DND-41 (cell line): ENCODE measurements at places on chromosomes 6 and 20.

GRCh38 chr20:51171141-51171540, 148.2 kb upstream of the KCNG1 start:
- no peaks in the 10 kb centered on the region for H3K36me3 ChIP-seq
- H3K27ac ChIP-seq = no peak overlapping the region
- DNase-seq = no peak
- peaks cover 7% of the 10 kb centered on the region for H3K27me3 ChIP-seq
- H3K4me1 ChIP-seq = no peaks in the 10 kb centered on the region

DNA sequence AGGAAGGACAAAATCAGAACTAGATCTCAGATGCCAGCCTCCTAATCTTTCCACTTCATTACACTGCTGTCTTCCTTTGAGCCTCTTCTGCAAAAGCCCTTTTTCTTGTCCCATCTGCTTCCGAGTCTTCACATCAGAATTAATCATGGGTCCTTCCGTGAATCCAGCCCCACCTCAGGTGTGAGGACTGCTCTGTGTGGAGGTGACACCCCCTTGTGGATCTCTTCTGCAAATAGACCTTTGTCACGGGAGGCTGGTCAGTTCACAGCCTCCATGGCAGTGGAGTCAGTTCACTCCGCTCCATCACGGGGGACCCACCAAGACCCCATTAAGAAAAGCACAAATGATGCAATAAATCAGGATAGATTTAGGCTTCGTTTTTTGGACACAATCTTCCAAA, 171.1 kb downstream of the ADAT2 start:
- H3K27ac ChIP-seq = no peak overlapping the region
- H3K36me3 ChIP-seq = no peaks in the 10 kb centered on the region
- no peak overlapping the region for H3K4me3 ChIP-seq

GRCh38 chr6:2173203-2173961, 72.0 kb downstream of the GMDS start:
- H3K4me3 ChIP-seq = no peak overlapping the region
- no peaks in the 10 kb centered on the region for H3K36me3 ChIP-seq
- H3K4me1 ChIP-seq = no peaks in the 10 kb centered on the region
- H3K27me3 ChIP-seq = no peaks in the 10 kb centered on the region
- no peak for DNase-seq

DNA sequence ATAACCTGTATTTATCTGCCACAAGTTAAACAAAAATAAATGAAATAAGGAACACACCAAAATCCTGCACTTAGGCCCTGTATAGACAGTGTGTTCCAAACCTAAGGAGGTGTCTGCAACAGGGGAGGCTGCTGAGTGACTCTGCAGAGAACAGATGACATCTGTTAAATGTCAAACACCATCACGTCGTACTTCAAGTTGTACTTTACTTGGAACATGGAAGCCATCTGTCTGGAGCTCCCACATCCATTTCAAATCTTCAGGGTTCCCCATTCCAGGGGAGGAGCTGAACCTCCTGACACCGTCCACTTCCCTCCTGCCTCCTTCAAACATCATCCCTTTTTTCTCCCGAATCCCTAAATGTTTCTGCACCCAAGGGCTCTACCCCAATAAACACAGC, 1.8 kb upstream of the MAP7 start:
- peaks cover 4% of the 10 kb centered on the region for H3K27me3 ChIP-seq
- H3K27ac ChIP-seq = no peak overlapping the region
- H3K36me3 ChIP-seq = no peaks in the 10 kb centered on the region
- no peak for DNase-seq

- no peak overlapping the region for H3K27ac ChIP-seq
- DNase-seq = no peak
- peaks cover 25% of the 10 kb centered on the region for H3K27me3 ChIP-seq
- no peak overlapping the region for H3K4me3 ChIP-seq
- peaks cover 8% of the 10 kb centered on the region for H3K4me1 ChIP-seq
Observed at GRCh38 chr6:160987265-160987664, 4.3 kb upstream of the MAP3K4 start.

- H3K36me3 ChIP-seq = no peaks in the 10 kb centered on the region
- H3K4me3 ChIP-seq = no peak overlapping the region
- H3K27me3 ChIP-seq = no peaks in the 10 kb centered on the region
- no peaks in the 10 kb centered on the region for H3K4me1 ChIP-seq
Observed at GRCh38 chr6:140382355-140382754, 1007.9 kb upstream of the CITED2 start.

DNA sequence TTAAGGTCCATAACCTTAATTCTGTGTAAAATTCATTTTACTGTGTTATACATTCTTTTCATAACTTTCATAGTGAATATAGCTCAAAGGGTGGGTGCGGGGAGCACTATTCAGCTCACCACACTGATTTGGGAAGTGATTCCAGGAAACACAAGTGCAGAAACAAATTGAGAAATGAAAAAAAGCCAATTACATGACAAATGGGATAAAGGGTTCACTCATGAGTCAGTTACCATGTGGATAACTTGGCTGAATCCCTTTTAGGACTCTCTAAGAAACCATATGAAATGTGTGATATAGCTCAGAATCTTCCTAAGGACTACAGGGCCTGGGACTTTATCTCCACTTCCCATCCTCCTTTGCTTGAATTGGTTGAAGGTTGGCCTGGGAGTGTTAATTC, 3.1 kb upstream of the BTN2A1 start:
- H3K27me3 ChIP-seq = no peaks in the 10 kb centered on the region
- H3K4me1 ChIP-seq = peaks cover 24% of the 10 kb centered on the region
- H3K36me3 ChIP-seq = peaks cover 16% of the 10 kb centered on the region
- no peak overlapping the region for H3K4me3 ChIP-seq
- no peak overlapping the region for H3K27ac ChIP-seq

GRCh38 chr6:16450285-16450684, 211.9 kb downstream of the GMPR start:
- no peaks in the 10 kb centered on the region for H3K4me1 ChIP-seq
- H3K36me3 ChIP-seq = no peaks in the 10 kb centered on the region
- H3K27me3 ChIP-seq = no peaks in the 10 kb centered on the region
- no peak for DNase-seq
- H3K4me3 ChIP-seq = no peak overlapping the region

- H3K36me3 ChIP-seq = no peaks in the 10 kb centered on the region
- peaks cover 11% of the 10 kb centered on the region for H3K27me3 ChIP-seq
- DNase-seq = no peak
- H3K4me1 ChIP-seq = no peaks in the 10 kb centered on the region
- no peak overlapping the region for H3K27ac ChIP-seq
Observed at GRCh38 chr20:51385646-51386530, 156.6 kb downstream of the NFATC2 start.

DNA sequence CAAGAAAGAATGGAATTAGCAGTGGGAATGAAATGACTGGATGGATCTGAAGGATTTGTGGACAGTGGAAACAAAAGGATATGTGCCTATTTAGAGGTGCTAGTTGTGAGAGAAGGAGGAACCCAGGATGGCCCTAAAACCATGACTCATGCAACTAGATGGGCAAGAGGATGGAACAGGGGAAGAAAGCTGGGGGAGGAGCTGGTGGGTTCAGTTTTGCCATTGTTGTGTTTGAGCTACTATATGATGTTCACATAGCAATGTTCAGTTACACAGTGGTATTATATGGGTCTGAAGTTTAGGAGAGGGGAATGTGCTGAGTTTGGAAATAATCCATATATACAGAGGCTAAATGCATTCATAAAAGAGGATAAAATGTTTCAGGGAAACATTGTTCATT, 125.7 kb upstream of the SSTR4 start:
- peak; percentile 28 for DNase-seq
- H3K27me3 ChIP-seq = no peaks in the 10 kb centered on the region
- no peak overlapping the region for H3K4me3 ChIP-seq
- peaks cover 18% of the 10 kb centered on the region for H3K4me1 ChIP-seq

GRCh38 chr6:39901116-39901655, 33.1 kb downstream of the MOCS1 start:
- H3K27me3 ChIP-seq = no peaks in the 10 kb centered on the region
- no peaks in the 10 kb centered on the region for H3K4me1 ChIP-seq
- no peak overlapping the region for H3K27ac ChIP-seq
- no peak for DNase-seq
- H3K36me3 ChIP-seq = no peaks in the 10 kb centered on the region

DNA sequence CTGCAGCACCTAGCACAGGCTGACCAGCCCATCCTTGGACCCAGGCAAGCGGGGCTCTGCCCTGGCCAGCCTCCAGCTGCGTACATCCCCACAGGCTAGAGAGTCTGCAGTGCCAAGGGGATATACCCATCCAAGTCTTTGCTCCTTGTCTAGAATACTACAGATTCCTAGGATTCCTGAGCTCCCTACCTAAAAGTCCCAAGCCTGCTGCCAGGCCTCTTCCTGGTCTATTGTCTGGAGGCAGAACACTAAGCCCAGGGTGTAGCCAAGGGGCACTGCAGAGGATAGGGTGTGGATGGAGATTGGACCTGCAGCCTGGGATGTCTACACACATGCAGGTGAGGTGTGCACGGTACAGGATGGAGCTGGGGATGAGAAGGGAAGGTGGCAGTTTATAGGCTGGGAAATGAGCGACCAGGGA, 90.0 kb upstream of the SIRPA start:
- peaks cover 62% of the 10 kb centered on the region for H3K27me3 ChIP-seq
- no peak overlapping the region for H3K4me3 ChIP-seq
- DNase-seq = no peak
- no peaks in the 10 kb centered on the region for H3K36me3 ChIP-seq
- no peak overlapping the region for H3K27ac ChIP-seq

- H3K27ac ChIP-seq = peak overlapping the region; percentile 87
- H3K4me3 ChIP-seq = peak overlapping the region; percentile 80
- DNase-seq = peak; percentile 52
- peaks cover 54% of the 10 kb centered on the region for H3K4me1 ChIP-seq
- no peaks in the 10 kb centered on the region for H3K27me3 ChIP-seq
Observed at GRCh38 chr20:24991897-24992486, 559 bp downstream of the APMAP start.

GRCh38 chr6:112407101-112407590, 60.0 kb downstream of the RFPL4B start:
- H3K27ac ChIP-seq = no peak overlapping the region
- no peaks in the 10 kb centered on the region for H3K36me3 ChIP-seq
- no peak for DNase-seq
- H3K27me3 ChIP-seq = peaks cover 3% of the 10 kb centered on the region
- H3K4me3 ChIP-seq = no peak overlapping the region
- H3K4me1 ChIP-seq = no peaks in the 10 kb centered on the region

DNA sequence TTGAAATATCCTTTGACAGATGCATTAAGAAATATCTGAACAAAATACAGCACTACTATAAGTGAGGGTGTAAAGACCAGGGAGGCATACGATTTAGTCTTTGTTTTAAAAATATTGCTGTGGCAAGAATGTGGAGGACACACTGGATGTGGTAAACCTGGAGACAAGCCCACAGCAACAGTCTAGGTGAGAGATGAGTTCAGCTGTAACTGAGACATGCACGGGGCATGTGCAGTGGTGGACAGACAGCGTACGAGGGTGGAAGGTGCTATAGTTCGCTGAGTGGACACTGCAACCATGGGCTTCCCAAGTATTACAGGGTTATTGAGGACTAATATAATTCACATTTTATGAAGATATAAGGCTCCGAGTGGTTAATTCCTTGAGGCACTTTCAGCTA, 1.8 kb downstream of the NANP start:
- H3K27me3 ChIP-seq = no peaks in the 10 kb centered on the region
- peaks cover 66% of the 10 kb centered on the region for H3K4me1 ChIP-seq
